Activated T-helper 1 cell treated with anti-CD3 and anti-CD28 coated beads, Interleukin-2, amount 50 U/mL, for 16 hours (primary cell): ENCODE measurements at places on chromosomes 5 and 9.

DNA sequence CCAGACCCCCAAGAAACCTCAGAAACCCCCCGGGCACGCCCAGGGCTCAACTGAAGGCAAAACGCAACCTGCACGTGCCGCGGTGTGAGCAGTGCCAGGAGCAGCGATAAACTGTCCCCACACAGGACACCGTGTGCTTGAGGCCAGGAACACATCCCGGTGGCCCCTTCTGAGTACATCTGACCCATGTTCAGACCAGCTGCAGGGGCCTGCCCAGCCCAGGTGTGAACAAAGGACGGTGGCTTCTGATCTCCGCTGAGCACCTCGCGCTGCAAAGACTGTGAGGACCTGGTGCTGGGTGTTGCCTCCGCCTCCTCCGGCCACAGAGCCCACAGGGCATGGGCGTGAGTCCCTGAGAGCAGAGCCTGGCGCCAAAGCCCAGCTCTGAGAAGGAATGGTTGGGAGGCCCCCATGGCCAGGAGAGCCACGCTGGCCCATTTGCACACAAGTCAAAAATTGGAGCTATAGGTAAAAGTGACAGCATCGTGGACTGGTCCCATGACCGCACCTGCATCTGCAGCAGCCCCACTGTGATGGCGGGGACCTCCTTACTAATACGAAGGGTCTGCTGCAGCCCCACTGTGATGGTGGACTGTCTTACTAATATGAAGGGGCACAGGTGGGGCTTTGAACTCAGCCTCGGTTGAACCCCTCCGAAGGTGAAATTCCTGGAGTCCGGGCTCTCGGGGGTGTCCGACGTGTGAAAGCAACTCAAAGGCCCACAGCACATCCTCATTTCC lies 31.5 kb downstream of the NDUFS6 start:
- DNase-seq: no peak

- DNase-seq: no peak
Observed at GRCh38 chr5:71862087-71862486, 143.0 kb downstream of the CARTPT start.

DNA sequence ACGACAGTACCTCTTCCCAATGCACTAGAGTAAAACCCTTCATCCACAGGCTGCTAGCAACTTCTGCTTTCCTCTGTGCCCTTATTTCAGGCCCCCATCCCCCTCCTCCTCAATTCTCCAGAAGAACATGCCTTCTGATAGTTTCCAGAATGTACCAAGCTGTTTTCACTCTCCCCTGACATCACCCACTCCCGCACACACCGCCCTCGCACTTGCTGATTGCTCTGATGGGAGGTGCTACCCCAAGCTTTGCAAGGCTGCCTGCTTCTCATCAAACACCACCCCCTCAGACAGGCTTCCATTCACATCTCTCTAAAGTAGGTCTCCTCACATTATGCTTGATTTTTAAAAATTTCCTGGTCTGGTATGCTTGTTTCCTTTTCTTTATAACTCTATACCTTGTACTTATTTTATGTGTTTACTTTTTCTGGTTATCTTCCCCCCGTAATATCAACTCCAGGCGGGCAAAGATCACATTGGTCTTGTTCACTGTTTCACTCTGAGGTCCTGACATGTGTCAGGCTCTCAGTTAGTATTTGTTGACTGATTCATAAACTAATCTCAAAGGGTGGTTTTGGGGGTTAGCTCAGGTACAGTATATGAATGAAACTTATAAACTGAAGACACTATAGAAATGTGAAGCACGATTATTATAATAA lies 91.0 kb upstream of the C9orf72 start:
- DNase-seq: no peak

- no peak for DNase-seq
Observed at GRCh38 chr5:137316346-137316736, 182.8 kb downstream of the SPOCK1 start.

DNA sequence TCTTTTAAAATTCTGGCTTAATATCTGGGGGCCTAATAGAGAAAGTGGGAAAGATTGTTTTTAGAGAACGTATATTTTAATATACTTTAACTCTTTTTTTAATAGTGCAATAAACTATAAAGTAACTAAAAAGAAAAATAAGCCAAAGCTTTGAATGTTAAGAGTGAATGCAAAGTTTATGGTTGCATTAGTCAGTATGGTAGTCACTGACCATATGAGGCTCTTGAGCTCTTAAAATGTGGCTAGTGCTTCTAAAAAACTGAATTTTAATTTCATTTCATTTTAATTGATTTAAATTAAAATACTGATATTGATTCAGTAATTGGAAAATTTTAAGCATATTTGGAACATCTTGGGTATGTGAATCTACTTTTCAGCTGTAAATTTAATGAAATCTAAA lies 310.7 kb downstream of the PJA2 start:
- DNase-seq: no peak

DNA sequence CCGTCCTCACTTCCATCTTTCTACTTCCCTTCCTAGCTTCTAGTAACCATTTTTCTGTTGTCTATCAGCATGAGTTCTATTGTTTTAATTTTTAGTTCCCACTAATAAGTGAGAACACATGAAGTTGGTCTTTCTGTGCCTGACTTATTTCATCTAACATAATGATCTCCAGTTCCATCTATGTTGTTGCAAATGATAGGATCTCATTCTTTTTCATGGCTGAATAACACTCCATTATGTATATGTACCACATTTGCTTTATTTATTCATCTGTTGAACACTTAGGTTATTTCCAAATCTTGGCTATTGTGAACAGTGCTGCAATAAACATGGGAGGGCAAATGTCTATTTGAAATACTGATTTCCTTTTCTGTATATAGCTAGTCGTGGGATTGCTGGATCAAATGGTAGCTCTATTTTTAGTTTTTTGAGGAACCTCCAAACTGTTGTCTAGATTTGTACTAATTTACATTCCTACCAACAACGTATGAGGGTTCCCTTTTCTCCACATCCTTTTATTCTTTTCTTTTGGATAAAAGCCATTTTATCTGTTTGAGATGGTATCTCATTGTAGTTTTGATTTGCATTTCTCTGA lies 50.3 kb downstream of the NSD1 start:
- no peak for DNase-seq

DNA sequence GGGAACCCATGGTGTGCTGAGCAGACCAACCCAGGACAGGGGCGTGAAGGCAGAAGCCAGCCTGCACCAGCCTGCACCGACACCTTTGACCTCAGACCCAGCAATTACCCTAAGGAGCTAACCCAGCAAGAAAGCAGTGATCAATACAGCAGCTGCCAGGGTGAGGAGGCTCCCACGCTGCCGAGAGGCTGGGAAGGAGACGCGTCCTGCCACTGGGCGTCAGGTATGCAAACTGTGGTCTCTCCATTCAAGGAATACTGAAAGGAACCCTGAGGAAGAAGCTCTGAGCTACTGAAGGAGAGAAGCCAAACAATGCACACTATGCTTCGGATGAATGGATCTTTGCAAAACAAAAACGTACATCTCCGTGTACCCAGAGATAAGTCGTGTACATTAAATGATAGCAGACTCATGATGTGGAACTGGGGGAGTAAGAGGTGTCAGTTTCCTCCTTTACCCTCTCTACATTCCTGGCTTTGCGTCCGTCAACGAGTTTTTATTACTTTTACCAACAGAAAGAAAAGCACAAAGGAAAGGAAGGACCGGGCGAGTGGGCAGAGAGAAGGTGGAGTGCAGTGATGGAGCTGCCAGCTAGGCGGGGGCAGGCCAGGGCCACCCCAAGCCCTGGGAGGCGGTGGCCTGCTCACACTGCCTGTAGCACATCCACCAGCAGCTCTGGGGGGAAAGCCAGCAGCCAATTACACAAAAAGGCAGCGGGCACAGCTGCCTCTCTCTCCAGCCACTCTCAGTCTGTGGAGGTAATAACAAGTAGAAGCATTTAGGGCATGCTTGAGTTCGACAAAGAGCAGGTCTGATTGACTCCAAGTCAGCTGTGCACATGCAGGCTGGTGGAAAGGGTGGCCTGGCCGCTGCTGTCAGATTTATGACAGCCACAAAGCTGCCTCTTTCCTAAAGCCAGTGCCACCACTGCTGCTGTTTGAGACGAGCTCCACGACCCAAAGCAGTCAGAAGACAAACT lies 29.3 kb downstream of the RASGEF1C start:
- no peak for DNase-seq

DNA sequence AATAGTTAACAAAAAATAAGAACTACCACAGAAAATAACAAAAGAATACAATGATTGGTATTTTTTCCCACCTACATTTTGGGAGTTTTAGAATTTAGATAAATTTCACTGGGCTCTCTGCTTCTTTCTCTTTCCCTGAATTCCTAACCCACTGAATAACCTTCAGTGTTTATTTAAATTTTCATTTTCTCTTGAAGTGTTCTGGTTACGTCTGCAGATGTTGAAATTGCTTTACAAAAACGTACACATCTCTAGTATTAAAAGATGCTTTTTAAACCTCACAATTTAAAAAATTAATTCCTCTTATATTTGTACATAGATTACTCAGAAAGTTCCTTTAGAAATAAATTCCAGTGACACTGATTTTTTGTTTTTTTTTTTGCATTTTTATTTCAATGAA lies 158.7 kb upstream of the TUT7 start:
- no peak for DNase-seq

GRCh38 chr5:113202746-113203716 lies 226.4 kb downstream of the DCP2 start:
- no peak for DNase-seq

GRCh38 chr9:81604306-81605169 lies 84.8 kb downstream of the TLE1 start:
- no peak for DNase-seq

GRCh38 chr9:16594787-16595186 lies 275.7 kb downstream of the BNC2 start:
- no peak for DNase-seq

DNA sequence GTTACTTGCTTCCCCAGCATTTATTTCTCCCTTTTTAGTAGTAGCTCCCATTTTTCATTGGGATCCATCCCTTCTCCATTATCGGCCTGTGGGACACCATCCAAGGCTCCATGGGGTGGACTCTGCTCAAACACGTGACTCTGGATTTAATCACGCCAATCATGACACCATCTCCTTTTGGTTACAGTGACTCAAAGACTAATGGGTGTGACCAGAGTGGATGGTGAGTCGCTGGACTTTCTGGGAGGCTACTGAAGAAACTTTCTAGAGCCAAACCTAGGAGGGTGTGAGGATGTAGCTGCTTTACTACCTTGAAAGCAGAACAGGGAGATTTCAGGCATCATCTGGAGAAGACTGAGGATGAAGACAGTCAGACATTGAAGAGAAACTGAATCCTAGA lies 93.1 kb downstream of the PJA2 start:
- no peak for DNase-seq

GRCh38 chr9:129266536-129266935 lies 88.5 kb upstream of the IER5L start:
- no peak for DNase-seq

GRCh38 chr9:27427272-27427643 lies 96.8 kb upstream of the IFNK start:
- no peak for DNase-seq

DNA sequence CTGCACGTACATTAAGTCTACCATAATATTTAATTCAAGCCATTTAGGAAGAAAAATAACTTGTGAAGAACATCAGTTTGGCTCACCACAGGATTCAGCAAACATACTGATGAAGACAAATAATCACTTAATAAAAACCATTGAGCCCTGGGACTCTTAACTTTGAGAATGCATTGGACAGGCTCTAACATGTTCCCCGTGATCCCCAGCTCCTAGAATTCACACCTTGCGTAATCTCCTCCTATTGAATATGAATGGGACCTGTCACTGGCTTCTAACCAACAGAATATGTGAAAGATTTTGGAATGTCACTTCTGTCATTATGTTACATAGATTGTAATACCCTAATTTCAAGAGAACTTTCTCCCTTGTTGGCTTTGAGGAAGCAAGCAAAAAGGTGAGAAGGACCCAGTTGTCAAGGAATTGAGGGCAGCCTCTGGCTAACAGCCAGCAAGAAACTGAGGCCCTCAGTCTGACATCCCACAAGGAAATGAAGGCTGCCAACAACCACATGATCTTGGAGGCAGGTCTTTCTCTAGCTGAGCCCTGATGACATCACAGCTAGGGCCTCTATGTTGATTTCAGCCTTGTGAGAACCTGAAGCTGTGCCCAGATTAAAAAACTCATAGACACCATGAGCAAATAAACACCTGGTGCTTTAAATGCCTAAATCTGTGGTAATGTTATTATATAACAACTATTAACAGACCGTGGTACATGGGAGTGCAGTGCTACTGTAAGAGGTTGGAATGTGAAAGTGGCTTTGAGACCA lies 433.2 kb downstream of the SEMA5A start:
- DNase-seq: no peak

DNA sequence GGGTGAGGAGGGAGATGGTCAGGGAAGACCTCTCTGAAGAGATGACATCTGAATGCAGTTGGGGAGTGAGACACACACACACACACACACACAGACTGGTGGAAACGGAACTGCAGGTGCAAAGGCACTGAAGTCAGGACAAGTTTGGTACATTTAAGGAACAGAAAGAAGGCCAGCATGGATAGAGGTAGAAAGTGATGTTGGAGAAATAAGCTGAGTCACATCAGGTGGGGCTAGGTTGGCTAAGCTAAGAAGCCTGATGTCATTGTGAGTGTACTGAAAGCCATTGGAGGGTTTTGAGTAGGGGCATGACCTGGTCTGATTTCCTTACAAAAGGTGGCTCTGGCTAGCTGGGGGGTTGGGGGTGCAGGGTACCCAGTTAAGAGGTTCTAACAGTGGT lies 3.1 kb downstream of the BSPRY start:
- no peak for DNase-seq

- no peak for DNase-seq
Observed at GRCh38 chr5:118017536-118017935, 970.8 kb downstream of the DTWD2 start.

GRCh38 chr5:139377226-139377625 lies 5.9 kb downstream of the SLC23A1 start:
- no peak for DNase-seq

GRCh38 chr5:170611449-170612090 lies 107.8 kb downstream of the KCNIP1 start:
- DNase-seq: no peak

DNA sequence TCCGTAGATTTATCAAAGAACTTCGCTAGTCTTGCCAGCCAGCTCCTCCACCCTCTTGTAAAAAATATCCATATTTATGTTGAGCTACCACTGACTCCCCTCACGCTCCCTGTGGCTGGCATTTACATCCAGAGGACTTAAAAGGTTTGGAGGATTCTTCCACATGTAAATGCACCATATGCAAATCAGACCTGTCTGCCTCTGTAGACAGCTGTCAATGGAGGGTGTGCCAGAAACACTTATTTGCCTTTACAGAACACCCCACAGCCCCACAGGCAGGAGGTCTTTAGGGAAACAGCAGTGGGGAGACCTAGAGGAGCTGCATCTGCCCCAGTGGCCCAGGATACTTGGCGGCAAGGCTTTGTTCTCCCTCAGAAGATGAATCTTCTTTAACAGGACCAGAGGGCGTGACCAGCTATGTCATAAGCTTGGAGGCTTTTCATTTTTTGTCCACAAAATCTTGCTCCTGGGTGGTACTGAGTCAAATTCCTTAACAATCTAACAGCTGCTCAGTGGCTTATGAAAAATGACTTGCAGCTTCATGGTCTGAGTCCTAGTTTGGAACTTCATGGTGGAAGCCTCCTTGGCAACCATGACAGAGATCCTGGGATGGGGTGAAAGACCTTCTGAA lies 535.8 kb downstream of the EBF1 start:
- no peak for DNase-seq

GRCh38 chr9:134421888-134422287 lies 95.6 kb downstream of the RXRA start:
- DNase-seq: no peak
